ENCODE measurements at places on chromosomes 3 and 15.

DNA sequence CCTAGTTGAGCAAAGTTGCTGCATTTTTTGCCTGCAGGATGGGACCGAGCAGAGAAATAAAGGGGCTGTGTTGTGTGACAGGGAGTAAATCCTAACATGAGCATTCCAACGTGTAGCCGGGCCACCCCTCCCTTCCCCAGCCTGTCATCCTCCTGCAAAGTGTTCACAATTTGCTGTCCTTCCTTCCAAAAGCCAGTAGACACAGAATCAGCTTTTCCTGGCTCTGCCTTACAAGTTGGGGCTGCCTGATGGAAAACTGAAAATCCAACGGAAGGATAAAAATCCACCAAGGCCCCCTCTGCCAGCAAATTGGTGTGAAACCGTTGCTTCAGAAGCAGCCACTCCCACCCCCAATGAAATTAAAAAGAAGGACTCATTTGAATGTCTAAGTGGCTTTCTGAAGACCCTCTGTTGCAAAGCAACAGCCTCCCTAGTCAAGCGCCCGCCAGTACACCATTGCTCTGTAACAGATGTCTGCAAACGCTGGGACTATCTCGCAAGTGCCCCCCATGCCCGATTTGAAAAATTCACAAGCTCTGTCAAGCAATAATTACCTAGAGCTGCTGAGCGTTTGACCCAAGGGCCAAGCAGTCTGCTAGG, 665 bp downstream of the FRMD4B start:
- no peak for DNase-seq

GRCh38 chr3:167772992-167773391, 37.5 kb downstream of the SERPINI1 start:
- no peak for DNase-seq

DNA sequence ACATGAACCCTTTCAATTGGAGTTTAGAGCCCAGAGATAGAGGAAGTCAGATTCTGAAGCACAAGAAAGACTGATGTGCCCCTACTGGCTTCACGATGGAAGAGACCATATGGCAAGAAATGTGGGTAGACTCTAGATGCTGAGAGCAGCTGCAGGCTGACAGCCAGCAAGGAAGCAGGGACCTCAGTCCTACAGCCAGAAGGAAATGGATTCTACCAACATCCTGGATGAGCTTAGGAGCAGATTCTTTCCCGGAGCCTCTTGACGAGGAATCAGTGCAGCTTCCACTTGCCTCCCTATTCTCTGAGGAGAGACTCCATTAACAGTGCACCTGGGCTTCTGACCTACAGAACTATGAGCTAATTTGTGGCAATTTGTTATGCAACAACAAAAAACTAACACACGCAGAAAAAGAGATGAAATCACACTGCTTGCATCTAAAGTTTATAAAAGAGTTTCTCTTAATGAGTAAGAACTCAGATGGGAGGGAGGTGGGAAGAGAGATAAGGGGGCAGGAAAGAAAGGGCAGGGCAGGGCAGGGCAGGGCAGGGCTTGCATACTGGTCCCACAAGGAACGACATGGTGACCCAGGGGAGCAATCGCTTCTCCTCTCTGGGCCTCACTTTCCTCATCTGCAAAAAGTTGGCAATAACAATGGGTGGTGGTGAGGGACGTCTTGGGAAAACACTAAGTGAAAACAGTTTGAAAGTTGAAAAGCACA, 440.9 kb downstream of the FOXP1 start:
- no peak for DNase-seq

DNA sequence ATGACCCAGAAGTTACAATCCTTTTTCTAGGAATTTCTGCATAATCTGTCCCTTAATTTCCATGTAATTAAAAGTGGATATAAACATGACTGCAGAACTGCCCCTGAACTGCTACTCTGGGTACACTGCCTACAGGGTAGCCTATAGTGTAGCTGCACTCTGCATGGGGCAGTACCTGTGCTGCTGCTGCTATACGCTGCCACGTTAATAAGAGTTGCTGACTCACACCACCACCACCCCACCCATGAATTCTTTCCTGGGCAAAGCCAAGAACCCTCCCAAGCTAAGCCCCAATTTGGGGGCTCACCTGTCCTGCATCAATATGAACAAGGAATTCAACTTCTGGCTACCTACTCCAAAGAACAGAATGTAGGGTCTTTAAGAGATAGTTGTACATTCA, 13.9 kb downstream of the HDGFL3 start:
- no peak for DNase-seq

- DNase-seq = no peak
These were observed 90.1 kb upstream of the MYO5C start for GRCh38 chr15:52385670-52386069.

GRCh38 chr3:169260296-169260695, 403.2 kb downstream of the MECOM start:
- DNase-seq = no peak

- DNase-seq = no peak
These were observed 12.9 kb downstream of the SEC11A start for GRCh38 chr15:84702961-84703482.

- DNase-seq = no peak
These were observed 2.7 kb downstream of the CD200R1 start for GRCh38 chr3:112972158-112972557.

DNA sequence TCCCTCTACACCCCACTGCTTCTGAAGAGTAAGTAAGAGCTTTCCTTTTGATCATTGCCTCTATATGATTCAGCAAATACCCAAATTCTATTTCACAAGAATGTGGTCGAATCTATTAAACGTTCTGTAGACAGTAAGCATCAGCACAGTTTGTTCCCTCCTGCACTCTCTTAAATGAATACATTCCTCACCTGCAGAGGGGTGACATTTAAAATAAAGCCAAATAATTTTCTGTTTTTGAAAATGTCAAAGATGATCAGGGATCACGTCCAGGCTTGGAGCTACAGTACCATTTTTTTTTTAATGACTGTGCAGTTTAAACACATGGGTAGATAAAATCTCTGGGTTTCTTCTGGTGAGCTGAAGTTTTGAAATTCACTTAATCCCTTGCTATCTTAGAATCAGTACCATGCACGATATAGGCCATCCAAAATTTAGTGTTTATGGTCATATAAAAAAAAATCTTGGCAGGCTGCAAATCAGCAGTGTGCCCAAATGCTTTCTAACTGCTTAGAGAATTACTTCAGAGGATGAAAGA, 12.8 kb downstream of the PYDC2 start:
- DNase-seq = no peak

DNA sequence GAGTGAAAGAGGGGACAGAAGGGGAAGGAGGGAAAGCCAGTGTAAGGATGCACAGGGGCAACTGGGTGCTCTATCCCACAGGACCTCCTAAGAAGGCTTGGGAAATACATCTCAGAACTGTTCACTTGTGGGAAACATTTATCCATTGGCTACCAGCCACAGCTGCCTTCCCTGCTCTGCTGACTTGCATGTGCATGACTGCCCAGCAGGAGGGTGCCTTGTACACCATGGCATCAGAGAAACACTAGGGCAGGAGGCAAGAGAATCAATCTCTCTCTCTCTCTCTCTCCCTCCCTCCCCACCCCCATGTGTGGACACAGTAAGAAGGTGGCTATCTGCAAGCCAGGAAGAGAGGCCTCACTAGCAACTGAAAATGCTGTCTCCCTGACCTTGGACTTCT, 62.9 kb upstream of the ZBTB38 start:
- no peak for DNase-seq

DNA sequence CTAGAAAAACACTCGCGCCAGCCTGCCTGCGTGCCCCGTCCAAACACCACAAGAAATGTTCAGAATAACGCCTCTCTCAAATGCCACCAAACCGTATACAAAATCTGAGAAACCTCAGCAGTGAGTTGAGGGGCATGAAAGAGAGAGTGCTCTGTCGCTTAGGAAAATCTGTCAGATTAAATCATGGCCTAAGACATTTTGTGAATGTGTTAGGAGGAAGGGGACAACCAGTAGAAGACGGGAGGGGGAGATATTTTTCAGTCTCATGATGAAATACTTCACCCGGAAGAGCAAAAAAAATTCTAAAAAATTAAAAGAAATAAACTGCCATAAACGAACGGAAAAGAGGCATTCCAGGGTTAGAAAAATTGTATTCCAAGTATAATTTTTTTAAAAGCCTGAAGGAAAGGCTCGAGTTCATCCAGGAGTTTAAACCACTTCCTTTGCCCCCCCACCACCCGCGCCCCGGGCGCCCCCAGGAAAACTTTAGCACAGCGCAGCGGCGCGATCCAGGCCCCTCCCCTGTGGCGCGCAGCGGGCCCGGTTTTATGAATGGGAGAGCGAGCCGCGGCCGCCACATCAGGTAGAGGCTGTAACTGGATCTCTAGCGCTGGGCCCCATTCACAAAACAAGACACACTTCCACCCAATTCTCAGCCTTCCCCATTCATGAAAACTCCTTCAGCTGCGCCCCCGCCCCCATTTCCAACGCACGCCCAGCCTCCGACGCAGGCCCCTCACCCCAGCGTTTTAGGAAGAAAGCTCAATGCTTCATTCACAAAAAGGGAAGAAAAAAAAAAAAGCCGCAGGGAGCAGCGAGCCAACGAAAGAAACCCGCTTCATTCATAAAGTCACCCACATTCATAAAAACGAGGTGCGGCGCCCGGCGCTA, 1.4 kb downstream of the ETV5 start:
- peak; percentile 24 for DNase-seq

- no peak for DNase-seq
These were observed 45.2 kb upstream of the ARRDC4 start for GRCh38 chr15:97915261-97915660.

- no peak for DNase-seq
These were observed 5.3 kb downstream of the PLA2G4F start for GRCh38 chr15:42151141-42151561.

DNA sequence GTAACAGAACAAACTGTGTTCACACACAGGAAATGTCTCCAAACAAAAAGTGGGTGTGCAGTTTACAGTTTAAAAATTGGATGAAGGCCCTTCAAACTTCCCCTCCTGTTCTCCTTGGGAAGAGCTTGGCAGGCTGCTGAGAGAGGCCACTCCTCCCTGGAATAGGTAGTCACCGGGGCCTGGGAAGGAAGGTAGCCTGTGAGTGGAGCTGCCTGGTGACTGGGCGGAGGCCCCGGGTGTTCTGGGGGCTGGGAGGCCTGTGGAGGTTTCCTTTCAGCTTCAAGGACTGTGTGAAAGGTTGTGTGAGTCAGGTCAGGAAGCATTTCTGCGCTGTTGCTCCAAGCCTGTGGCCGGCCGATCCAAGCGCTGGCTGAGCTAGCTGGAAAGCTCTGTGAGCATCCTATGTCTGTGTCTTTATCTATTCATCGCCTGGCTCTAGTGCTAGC, 14.1 kb downstream of the SLCO3A1 start:
- no peak for DNase-seq

DNA sequence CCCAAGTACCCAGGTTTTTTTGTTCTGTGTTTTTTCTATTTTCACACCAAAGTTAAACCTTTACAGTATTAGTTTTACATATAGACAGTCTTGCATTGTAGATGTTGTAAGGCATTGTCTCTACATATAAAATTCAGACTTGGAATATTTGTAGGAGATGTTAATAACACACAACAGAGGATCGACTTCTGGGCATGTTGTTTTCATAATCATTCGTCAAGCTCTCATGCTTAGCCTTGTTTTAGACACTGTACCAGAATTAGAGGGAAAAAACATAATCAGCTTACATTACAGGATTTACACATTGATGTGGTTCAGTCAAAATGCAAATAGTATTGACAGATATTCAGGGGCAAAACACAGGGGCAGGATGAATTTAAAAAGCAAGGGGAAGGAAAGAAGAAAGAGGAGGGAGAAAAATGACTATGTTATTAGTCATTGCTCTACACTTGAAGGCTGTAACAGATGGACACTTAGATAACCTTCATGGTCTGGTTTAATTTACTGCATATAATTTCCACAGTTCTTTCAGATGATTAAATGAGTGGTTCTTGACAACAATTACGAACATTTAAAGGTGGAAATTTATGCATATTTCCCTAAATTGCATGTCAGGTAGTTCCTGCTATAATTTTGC, 7.5 kb downstream of the CMSS1 start:
- no peak for DNase-seq

- no peak for DNase-seq
These were observed 68.6 kb downstream of the ITGB5 start for GRCh38 chr3:124818398-124819091.

GRCh38 chr15:70146162-70146561, 48.4 kb upstream of the TLE3 start:
- no peak for DNase-seq

DNA sequence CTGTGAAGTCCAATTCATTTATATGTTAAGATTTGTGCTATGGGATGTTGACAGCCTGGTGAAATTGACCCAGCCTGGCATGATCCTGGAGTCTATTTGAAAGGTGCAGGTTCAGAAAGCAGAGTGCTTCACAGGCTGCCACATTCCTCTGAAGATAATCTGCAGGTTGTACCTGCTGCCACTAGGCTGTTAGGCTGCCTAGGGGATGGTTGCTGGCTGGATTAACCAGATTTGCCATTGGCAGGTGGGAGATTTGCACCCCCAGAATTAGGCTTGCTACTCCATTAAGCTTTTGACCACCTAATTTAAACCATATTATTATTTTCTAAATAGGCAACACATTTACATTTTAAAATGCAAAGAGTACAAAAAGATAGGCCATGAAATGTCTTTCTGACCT, 85.8 kb upstream of the RASGRP1 start:
- DNase-seq = no peak

DNA sequence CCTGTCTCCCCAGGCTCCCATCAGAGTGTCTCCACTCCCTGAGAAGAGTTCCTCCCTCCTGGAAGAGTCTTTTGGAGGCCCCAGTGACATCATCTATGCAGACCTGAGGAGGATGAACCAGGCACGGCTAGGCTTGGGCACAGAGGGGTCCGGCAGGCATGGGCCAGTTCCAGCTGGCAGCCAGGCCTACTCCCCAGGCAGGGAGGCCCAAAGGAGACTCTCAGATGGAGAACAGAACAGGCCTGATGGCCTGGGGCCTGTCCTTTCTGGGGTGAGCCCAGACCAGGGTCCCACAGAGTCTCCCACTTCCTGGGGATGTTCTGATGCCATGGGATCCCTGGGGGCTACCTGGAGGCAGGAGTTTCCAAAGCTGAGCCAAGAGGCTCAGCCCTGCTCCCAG, 8.5 kb downstream of the SH2D7 start:
- no peak for DNase-seq

GRCh38 chr15:71112429-71112828, 2.8 kb upstream of the THSD4 start:
- DNase-seq = no peak

DNA sequence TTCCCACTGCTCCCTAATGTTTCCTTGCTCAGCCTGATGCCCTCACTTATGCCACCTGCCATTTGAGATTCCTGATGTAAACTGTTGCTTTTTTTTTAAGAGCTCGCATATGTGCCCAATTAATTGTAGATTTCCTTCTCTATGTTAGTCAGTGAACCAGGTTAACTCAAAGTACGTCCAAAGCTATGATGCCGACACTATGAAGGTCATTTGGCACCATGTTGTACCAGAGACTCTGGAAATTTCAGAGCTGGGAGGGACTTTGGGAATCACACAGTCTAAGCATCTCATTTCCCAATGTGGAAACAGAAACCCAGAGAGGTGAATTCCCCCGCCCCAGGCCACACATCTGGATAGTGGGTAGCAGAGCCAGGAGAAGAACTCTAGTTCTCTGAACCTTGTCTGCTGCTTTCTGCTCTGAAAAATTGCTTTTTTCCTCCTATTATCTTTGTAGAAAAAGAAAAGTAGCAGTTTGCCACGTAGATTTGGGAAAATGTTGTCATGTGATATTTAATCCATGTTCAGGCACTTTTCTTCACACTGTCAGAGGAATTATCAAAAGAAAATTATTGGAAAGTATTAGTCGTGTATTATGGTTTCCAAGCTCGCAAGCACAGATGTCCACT, 38.5 kb upstream of the TNFAIP8L3 start:
- DNase-seq = no peak
